ENCODE measurements at places on chromosomes 16 and 17. TPM values are rescaled to one million over a fixed set of nuclear protein-coding genes. Genes with fewer than 3 reads are reported as not detected.

The AATK gene
- polyA plus RNA-seq: 11.8 TPM

The CAVIN1 gene
- polyA plus RNA-seq: 0.07 TPM

The TMEM106A gene
- 2.3 TPM for polyA plus RNA-seq

The TCAP gene
- 3.3 TPM for polyA plus RNA-seq

The MPO gene
- not detected for polyA plus RNA-seq

The CHD9NB gene
- polyA plus RNA-seq: 0.17 TPM

Data from neural cell (in vitro differentiated cells).